Keratinocyte (primary cell): ENCODE measurements at places on chromosomes 2 and 18. TPM values are rescaled to one million over a fixed set of nuclear protein-coding genes. Genes with fewer than 3 reads are reported as not detected.

The SPR gene
- 25.1 to 33.9 TPM (median 26.0 TPM) in 3 replicates for polyA plus RNA-seq

The AKAIN1 gene
- not detected in 3 replicates for polyA plus RNA-seq

DNA sequence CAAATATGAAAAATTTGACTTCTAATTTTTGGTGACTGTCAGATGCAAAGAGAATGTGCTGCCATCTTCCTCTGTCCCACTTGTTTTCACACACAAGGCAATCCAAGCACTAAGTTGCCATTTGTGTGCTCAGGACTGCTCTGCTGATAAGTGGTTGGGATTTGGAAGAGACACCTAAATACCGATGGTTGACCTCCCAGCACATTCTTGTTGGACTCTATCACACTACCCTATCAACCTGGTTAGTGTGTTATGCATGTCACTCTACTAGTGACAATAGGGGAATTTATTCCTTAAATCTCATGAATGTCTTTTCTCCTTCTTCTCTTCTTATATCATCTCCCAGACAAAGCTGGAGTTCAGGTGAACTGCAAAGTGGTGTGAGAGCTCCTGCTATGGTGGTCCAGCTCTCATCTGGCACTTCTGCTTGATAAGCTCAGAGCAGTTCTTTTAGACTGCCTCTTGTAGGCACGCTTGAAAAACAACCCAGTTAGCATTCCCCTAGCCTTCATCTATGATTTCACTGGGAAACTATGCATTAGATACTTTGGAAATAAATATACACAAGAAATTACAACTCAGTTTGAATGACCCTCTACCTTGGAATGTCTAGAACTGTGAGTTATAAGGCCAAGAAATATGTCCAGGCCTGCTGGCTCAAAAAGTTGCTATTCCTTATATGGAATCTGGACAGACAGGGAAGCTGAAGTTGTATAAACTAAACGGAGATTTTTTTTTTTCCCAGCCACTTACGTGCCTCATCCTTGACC lies 404.8 kb downstream of the MEIS1 start:
- peak; percentile 71 for DNase-seq

DNA sequence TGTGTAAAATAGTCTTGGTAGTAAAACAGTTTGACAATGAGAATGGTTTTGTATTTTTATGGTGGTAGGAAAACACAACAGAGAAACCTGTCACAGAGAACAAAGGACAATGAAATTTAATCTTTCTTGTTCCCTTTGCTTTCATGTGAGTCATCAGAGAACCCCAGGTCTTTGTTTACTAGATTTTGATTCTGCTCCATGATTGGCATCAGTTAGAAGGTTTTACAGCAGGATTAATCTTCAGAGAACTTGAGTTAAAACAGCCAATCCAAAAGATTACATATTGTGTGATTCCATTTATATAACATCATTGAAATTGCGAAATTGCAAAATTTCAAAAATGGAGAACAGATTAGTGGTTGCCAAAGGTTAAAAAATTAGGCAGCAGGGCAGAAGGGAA lies 2.5 kb downstream of the APLF start:
- DNase-seq, result no peak

GRCh38 chr18:1483385-1483784 lies 578.7 kb downstream of the ADCYAP1 start:
- no peak for DNase-seq
